ENCODE measurements at places on chromosomes 7 and 10. TPM values are rescaled to one million over a fixed set of nuclear protein-coding genes. Genes with fewer than 3 reads are reported as not detected.

DNA sequence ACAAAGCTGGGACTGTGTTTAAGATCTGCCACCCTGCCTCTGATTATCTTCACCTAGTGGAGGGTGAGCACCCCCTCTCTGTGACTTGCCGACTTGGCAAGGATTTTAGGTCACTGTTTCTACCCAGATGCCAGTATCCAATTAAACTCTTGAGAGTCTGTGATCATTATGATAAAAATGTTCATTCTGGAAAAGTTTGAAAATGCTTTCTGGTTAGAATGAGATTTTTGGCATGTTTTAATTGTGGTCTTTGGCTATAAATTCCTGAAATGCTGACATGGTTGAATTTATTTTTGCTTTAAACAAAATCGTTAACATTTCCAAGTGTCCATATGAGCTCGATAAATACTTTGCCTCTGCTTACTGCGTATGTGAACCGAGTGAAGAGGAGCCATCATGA, 221.4 kb downstream of the BICC1 start:
- no peak for DNase-seq

The AKR1C1 gene
- total RNA-seq: 47.1 TPM

The ANXA8 gene
- 4.8 TPM for total RNA-seq

DNA sequence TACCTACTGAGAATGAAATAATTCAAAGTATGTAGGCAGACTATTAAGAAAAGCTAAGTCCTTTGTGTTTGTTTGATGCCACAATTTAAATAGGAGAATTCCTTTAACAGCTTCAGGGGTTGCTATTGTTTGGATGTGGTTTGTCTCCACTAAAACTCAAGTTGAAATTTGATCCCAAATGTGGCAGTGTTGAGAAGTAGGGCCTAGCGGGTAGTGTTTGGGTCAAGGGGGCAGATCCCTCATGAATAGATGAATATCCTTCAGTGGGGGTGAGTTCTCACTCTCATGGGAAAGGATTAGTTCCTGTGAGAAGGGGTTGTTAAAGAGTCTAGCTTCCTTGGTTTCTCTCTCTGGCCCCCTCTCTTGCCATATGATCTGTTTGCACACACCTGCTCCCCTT, 97.0 kb downstream of the HGF start:
- no peak for DNase-seq

DNA sequence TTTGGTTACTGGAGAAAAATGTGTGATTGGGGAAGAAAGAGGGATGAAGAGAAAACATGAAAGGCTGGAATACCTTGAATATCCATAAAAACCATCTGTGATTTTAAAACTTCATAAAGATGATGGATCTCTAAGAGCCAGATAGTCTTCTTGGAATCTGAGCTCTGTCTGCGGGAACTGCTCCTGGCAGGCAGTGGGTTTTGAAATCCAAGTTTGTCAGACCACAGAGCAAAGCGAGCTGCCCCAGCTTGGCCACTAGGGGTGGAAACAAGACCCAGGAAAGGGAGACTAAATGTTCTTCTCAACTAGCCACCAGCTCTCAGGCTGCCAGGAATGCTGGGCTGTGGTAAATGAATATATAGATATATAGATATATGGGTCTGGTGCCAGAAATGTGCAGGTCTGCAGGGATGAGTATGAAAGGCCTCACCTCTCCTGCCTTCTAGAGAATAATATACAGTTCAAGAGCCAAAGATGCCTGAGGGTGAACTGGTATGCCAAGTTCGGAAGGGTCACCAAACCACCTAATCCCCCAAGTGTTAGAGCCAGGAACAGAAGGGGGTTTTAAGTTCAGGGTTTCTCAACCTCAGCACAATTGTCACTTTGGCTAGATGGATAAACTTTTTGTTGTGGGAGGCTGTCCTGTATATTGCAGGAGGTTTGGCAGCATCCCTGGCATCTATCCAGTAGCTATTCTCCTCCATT, 208.8 kb downstream of the KCNMA1 start:
- no peak for DNase-seq

Data from tibial nerve (tissue), 4 donors.